Pulmonary artery endothelial cell (primary cell): ENCODE measurements at places on chromosomes 2 and 18.

- DNase-seq, result no peak
These were observed 39.6 kb upstream of the SCN1A start for GRCh38 chr2:166167449-166167848.

DNA sequence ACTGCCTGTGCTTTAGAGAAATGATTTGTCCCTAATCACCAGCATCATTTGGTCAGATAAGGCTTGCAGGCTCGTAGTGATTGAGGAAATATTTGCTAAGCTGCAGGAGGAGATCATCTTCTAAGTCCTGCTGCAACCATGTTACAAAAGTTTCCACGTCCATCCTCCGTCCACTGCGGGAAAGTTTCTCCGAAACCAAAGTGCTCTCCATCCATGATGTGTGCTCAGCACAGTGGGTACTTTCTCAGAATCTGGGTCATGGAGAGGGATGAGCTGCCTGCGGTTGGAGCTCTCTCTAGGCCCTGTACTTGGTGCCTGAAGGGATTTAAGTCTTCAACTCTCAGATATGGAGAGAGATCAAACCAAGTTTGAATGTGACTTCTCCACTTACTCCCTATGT, 39.3 kb downstream of the IL1RL2 start:
- DNase-seq, result no peak

DNA sequence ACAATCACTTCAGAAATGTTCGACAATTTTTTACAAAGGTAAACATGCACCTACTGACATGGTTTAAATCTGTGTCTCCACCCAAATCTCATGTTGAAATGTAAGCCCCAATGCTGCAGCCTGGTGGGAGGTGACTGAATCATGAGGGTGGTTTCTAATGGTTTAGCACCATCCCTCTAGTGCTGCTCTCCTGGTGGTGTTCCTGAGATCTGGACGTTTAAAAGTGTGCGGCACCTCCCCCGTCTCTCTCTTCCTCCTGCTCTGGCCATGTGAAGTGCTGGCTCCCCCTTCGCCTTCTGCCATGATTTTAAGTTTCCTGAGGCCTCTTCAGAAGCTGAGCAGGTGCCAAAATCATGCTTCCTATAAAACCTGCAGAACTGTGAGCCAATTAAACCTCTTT, 28.3 kb downstream of the MAP3K2 start:
- DNase-seq, result no peak

DNA sequence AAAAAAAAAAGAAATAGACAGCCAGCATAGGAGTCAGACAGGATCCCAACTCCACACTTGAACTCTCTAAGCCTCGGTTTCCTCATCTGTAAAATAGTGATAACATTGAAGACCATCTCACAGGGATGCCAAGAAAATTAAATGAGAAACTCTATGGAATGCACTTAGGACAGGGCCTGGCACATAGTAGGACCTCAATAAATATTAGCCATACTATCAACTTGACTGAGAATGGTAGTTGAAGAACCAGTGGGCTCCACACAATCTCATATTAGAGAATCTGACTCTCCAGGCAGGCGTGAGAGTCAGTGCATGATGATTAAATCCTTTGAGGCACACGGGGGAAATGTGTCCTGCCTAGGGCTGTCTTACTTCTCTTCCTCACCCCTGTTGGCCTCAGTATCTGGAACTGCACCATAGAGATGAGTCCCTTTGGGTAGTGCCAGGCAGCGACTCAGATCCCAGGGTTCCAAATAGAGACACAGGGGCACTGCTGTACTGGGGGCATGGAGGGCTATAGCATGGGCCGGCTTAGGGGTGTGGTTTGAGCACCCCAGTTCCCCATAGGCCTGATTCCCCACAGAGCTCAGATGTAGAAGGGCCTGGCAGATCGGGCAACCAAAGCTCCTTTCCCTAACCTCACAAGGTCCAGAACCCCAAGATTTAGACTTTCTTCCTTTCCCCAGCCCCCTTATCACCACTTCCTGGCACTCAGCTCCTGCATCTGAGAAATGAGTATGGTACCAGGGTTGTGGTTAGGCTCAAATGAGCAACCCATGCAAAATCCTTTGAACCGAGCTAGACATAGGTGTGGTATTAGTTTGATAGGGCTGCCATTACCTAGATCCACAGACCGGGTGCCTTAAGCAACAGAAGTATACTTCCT, 51.3 kb upstream of the CAB39 start:
- DNase-seq, result no peak
